ENCODE measurements at places on chromosomes 3 and 15. TPM values are rescaled to one million over a fixed set of nuclear protein-coding genes. Genes with fewer than 3 reads are reported as not detected.

LTK gene
- 0.05 TPM for total RNA-seq

ZNF502 gene
- 1.2 TPM for total RNA-seq

SSUH2 gene
- 0.60 TPM for total RNA-seq

SERF2 gene
- total RNA-seq, result 431 TPM

CLDN18 gene
- not detected for total RNA-seq

BNC1 gene
- total RNA-seq, result 0.65 TPM

RAD51 gene
- 17.9 TPM for total RNA-seq

SUSD5 gene
- 3.7 TPM for total RNA-seq

SERPINI2 gene
- total RNA-seq, result not detected

SH2D7 gene
- not detected for total RNA-seq

CLRN1 gene
- total RNA-seq, result not detected

MFN1 gene
- 19.7 TPM for total RNA-seq

NTRK3 gene
- 24.5 TPM for total RNA-seq

MYO5C gene
- total RNA-seq, result 6.6 TPM

DPPA2 gene
- total RNA-seq, result not detected

CGNL1 gene
- 0.55 TPM for total RNA-seq

DNAH1 gene
- 0.84 TPM for total RNA-seq

GPR27 gene
- total RNA-seq, result 3.3 TPM

PSTPIP1 gene
- total RNA-seq, result not detected

VILL gene
- 0.07 TPM for total RNA-seq

CPNE9 gene
- total RNA-seq, result 0.29 TPM

CLDN16 gene
- total RNA-seq, result 0.16 TPM

NEK10 gene
- total RNA-seq, result 0.66 TPM

CA12 gene
- total RNA-seq, result 187 TPM

LXN gene
- total RNA-seq, result 48.4 TPM

IGSF11 gene
- 4.6 TPM for total RNA-seq

ANKRD63 gene
- 0.40 TPM for total RNA-seq

EOMES gene
- 0.46 TPM for total RNA-seq

FURIN gene
- total RNA-seq, result 51.5 TPM

SCN11A gene
- total RNA-seq, result 0.01 TPM

SLC24A5 gene
- total RNA-seq, result not detected

PLD1 gene
- 8.3 TPM for total RNA-seq

GNAT1 gene
- 0.25 TPM for total RNA-seq

TIMP4 gene
- total RNA-seq, result 13.6 TPM

PTH1R gene
- total RNA-seq, result 0.72 TPM

GP5 gene
- total RNA-seq, result 0.01 TPM

OR5H14 gene
- not detected for total RNA-seq

ARPIN gene
- total RNA-seq, result 11.6 TPM

MESP1 gene
- total RNA-seq, result 7.2 TPM

TNFSF10 gene
- not detected for total RNA-seq

CHDH gene
- total RNA-seq, result 1.8 TPM

GCSAM gene
- total RNA-seq, result not detected

HRG gene
- not detected for total RNA-seq

ROBO1 gene
- total RNA-seq, result 8.3 TPM
